ENCODE measurements at places on chromosomes 13 and 19.

DNA sequence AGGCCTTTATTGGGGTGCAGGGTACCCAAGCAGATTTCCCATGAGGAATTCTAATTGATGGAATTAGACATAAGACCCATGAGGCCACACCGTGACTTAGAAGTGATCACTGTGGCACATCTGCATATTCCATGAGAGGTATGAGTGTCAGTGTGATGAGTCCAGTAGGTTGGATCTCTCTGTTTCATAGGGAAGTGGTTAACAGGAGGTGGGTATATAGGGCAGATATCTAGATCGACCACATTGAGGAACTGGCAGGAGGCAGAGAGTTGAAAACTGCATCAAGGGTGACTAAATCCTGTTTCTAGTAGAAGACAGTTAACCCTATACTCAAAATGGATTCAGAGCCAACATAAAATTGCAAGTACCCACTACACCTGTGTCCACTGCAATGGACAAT lies 68.6 kb upstream of the MIR17HG start:
- no peak for DNase-seq

GRCh38 chr19:33670398-33670797 lies 48.6 kb downstream of the CHST8 start:
- DNase-seq = no peak

GRCh38 chr13:101930331-101930730 lies 471.5 kb downstream of the FGF14 start:
- DNase-seq = no peak

DNA sequence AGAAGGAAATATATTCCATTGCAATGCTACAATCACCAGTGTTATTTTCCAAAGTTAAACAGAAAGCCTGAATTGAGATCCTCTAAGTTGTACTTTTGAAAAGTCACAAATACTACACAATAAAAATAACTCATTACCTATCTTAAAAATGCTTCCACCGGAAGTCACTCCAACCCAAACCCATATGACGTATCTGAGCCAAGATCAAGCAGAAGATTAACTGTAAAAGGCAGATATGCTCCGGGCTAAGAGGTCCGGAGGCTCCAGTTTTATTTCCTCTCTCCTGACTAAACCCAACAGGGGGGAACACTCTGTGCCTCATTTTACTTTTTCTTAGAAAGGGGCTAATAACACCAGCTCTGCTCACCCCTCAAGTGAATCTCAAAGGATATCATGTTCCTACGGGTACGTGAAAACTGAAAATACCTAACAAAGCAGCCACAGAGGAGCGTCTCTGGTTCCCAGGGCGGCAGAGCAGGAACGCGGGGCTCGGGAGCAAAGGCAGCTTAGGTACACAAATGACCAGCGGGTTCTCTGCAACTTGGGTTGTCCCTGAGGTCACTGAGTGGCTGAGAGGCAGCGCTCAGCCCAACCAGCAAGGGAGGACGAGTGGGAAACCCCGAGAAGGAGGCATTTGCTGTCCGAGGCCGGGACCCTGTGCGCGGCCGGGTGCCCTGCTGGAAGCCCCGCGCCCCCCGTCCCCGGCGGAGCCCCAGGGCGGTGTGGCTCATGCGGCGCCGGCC lies 750 bp downstream of the RAB20 start:
- DNase-seq = no peak

GRCh38 chr19:31301306-31301980 lies 47.8 kb downstream of the TSHZ3 start:
- no peak for DNase-seq

- DNase-seq = no peak
Observed at GRCh38 chr19:13022111-13022858, 27.0 kb downstream of the NFIX start.

- DNase-seq = no peak
Observed at GRCh38 chr19:27774827-27775226, 1438.1 kb downstream of the UQCRFS1 start.

DNA sequence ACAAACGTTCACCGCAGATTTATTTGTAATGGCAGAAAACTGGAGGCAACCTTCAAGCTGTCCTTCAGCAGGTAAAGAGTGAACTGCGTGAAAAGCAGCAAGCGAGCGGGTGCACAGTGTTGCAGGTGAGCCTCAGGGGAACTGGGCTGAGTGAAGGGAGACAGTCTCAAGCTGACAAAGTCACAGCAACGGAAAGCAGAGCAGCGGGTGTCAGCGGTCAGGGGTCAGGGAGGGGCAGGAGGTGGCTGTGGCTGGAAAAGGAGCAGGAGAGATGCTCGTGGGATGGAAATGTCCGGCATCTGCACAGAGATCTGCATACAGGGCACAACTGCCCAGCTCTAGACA lies 8.5 kb upstream of the RASA3 start:
- DNase-seq = no peak

DNA sequence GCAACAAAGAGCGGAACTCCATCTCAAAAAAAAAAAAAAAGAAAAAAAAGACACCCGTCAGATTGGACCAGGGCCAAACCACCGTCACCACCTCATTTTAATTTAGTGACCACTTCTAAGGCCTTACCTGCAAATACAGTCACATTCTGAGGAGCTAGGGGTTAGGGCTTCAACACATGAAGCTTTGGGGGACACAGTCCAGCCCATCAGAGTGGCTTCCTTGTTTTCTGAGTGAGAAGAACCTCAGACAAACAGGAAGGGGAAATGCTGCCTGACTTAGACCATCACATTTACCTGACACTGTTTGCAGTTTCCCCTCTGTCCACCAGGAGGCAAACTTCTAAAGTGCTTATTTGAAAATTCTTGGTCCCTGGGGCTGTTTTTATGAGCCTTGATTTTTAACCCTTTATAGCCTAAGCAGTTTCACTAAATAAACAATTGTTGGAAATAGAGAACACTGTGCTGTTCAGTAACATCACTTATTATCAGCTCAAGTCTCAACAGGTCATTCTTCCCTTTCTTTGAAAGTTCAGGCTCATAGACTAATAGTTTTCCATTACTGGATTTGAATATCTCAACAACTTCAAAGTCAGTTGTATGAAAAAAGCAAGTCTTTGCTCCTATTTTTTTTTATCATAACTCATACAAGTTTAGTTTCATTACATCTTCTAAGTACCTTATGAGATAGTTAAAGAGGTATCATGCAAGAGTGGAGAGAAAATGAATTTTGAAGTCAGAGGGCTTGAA lies 74.9 kb upstream of the WASF3 start:
- DNase-seq = peak; percentile 19

GRCh38 chr13:79837741-79838450 lies 356.9 kb downstream of the NDFIP2 start:
- no peak for DNase-seq

- DNase-seq = no peak
Observed at GRCh38 chr19:41821003-41821735, 23.3 kb downstream of the LYPD4 start.

DNA sequence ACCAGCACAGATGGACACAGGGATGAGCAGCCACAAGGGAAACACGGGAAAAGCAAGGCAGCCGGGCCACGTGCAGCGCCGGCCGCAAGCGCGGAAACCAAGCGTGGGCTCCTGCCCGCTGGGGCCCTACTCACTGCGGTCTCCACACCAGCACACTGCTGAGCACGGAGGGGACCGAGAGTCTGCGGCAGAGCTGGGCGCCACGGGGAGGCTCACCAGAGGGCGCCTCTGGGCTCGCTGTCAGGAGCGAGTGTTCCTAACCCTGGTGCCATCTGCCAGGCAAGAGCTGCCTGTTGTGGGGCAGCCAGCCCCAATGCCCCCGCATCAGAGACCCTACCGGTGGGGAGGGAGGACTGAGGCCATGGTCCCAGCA lies 26.5 kb downstream of the MPND start:
- DNase-seq = peak; percentile 57

GRCh38 chr13:39554371-39554770 lies 48.6 kb downstream of the LHFPL6 start:
- DNase-seq = no peak

All from stimulated activated CD8-positive, alpha-beta memory T cell treated with anti-CD3 and anti-CD28 coated beads, Interleukin-4, amount 100 ng/mL, for 1 hour (primary cell).